Effector memory CD4-positive, alpha-beta T cell (primary cell): ENCODE measurements at places on chromosomes 7 and 10.

- DNase-seq: no peak
These were observed 279.8 kb downstream of the SEC23IP start for GRCh38 chr10:120172356-120172755.

- DNase-seq: no peak
These were observed 415.3 kb upstream of the SEMA3D start for GRCh38 chr7:85602196-85602595.

- no peak for DNase-seq
These were observed 231.1 kb downstream of the ARHGAP12 start for GRCh38 chr10:31697271-31698180.

- no peak for DNase-seq
These were observed 62.7 kb upstream of the STK17A start for GRCh38 chr7:43520201-43520600.

DNA sequence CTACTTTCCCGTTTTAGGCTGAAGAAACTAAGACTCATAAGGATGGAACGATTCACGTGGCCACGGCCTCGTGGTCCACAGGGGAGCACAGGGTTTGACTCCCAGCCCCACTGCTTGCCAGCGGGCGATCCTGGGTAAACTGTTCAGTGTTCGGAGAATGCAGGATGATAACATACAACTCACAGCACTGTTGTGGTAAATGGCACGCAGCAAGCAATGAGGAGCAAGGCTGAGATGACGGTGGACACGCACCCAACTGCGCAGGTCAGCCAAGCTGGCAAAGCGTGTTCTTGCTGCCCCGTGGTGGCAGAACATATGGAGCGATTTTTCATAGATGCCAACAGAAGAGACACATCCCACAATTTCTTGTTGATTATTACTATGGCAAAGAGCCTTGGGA lies 272.7 kb downstream of the DNAJB6 start:
- DNase-seq: no peak

DNA sequence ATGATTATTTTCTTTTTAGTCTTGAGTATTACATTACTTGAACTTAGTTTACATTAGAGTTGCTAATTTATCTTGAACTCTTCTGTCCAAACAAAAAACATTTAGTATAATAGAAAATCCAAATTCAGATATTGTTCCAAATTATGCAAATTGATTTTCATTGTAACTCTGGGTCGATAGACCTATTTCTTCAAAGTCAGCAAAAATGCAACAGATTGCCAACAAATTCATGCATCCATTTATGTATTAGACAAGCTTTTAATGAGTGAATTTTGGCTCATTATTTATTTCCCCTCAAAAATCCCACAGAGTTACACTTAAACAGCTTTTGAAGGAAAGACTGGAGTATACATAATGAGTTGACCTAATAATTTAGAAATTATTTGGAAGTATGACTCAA lies 240.8 kb downstream of the RELN start:
- no peak for DNase-seq

- DNase-seq: no peak
These were observed 4.9 kb upstream of the FAM53B start for GRCh38 chr10:124748953-124749645.

- no peak for DNase-seq
These were observed 25.6 kb upstream of the TMEM26 start for GRCh38 chr10:61478621-61479312.

- no peak for DNase-seq
These were observed 52.6 kb upstream of the SP8 start for GRCh38 chr7:20839196-20839735.

- DNase-seq: no peak
These were observed 52.4 kb downstream of the NOC3L start for GRCh38 chr10:94310369-94310768.

DNA sequence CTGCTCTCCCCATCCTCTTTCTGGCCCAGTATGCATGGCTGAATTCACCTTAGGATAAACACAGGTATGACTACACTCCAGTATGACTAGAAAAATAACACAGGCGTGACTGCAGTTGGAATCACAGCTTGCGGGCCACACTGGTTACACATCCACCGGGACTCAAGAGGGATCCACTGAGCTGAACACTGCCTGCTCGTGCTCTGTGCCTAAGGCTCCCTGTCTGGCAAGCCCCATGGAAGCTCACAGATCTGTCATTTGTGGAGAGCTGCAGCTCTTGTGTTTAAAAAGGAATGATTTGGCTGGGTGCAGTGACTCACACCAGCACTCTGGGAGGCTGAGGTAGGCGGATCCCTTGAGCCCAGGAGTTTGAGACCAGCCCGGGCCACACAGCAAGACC lies 26.8 kb downstream of the VOPP1 start:
- no peak for DNase-seq

DNA sequence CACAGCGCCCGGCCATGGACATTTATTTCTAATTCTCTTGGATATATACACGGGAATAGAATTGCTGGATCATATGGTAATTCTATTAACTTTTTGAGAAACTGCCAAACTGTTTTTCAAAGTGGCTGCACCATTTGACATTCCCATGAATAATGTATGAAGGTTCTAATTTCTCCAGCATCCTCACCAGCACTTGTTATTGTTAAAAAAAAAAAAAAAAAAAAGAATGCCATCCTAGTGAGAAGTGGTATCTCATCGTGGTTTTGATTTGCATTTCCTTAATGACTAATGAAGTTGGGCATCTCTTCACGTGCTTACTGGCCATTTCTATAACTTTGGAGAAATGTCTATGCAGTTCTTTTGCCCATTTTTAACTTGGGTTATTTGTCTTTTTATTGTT lies 13.5 kb downstream of the CNNM2 start:
- no peak for DNase-seq

- no peak for DNase-seq
These were observed 35.0 kb downstream of the ARMH3 start for GRCh38 chr10:102020938-102021337.

GRCh38 chr10:132420981-132421846 lies 24.2 kb downstream of the PWWP2B start:
- no peak for DNase-seq

DNA sequence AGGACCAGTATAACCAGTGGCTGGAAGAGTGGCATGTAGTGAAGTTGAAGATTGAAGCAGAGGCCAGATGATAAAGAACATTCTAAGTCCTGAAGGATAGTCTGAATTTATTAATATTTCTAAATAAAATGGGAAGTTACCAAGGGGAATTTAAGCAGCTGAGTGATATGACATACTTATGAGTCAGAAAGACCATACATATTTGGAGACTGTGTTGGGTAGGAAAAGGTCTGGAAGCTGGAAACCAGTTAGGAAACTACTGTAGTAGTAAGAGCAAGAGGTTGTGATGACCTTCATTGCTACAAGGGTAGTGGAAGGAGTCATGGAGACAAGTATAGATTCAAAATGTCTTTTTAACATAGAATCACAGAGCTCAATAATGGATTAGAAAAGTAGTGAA lies 752.3 kb downstream of the SUGCT start:
- DNase-seq: no peak
